ENCODE measurements at places on chromosomes 12 and 14. TPM values are rescaled to one million over a fixed set of nuclear protein-coding genes. Genes with fewer than 3 reads are reported as not detected.

Gene AKAP5
- 0.72 TPM for total RNA-seq

Gene BMP4
- 2.8 TPM for total RNA-seq

Gene TMEM106C
- 63.9 TPM for total RNA-seq

Gene MANSC4
- not detected for total RNA-seq

Gene MAP3K9
- total RNA-seq = 0.28 TPM

Gene RNASE3
- not detected for total RNA-seq

Gene L2HGDH
- total RNA-seq = 5.0 TPM

GRCh38 chr14:37116933-37117849 is 55.2 kb downstream of the SLC25A21 start:
- H3K36me3 ChIP-seq = no peaks in the 10 kb centered on the region
- H3K27ac ChIP-seq = no peak overlapping the region
- H3K27me3 ChIP-seq = no peaks in the 10 kb centered on the region
- peaks cover 2% of the 10 kb centered on the region for H3K4me1 ChIP-seq

- H3K4me1 ChIP-seq = no peaks in the 10 kb centered on the region
- peaks cover 3% of the 10 kb centered on the region for H3K27me3 ChIP-seq
- no peaks in the 10 kb centered on the region for H3K36me3 ChIP-seq
- DNase-seq = no peak
These were observed 9.9 kb downstream of the DHRS2 start for GRCh38 chr14:23645812-23646647.

DNA sequence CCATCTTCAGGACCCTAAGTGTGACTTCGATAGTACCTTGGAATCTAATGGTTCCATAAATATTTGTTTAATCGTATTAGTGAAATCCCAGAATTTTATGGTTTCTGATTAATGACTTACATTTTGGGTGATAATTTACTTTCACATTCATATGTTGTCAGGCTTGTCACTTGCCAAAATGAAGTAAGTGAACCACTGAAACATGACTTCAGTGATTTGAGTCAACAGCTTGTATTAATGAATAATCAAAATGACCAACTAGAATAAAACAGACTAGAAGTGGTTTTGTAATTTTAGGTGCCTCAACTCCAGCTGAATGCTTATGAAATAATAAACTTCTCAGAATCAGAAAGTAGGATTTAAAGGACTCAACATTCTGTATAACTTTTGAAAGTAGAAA is 517.1 kb downstream of the PRKD1 start:
- no peaks in the 10 kb centered on the region for H3K4me1 ChIP-seq
- no peaks in the 10 kb centered on the region for H3K36me3 ChIP-seq

DNA sequence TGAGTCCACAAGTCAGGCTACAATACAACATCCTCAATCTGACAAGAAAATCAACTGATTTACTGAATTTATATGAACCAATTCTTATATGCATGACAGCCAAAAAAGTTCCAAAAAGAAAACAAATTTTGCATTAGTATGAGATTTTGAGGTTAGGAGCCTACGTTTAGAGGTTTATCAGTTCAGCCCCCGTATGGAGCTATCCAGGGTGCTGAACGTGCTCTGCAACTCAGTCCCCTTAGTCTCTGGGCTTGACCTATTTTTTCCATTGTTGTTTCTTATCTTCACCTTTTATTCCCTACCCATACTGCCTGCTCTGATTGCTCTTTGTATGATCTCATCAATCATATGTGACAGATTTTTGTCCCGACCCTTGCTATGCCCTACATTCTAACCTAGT is 693.0 kb downstream of the NRXN3 start:
- no peaks in the 10 kb centered on the region for H3K36me3 ChIP-seq
- no peak overlapping the region for H3K27ac ChIP-seq
- H3K27me3 ChIP-seq = no peaks in the 10 kb centered on the region
- no peaks in the 10 kb centered on the region for H3K4me1 ChIP-seq

GRCh38 chr14:95255487-95255886 is 64.2 kb downstream of the CLMN start:
- H3K27me3 ChIP-seq = no peaks in the 10 kb centered on the region
- DNase-seq = peak; percentile 1
- H3K4me1 ChIP-seq = no peaks in the 10 kb centered on the region

- no peak for DNase-seq
- no peaks in the 10 kb centered on the region for H3K27me3 ChIP-seq
- no peak overlapping the region for H3K27ac ChIP-seq
- H3K4me1 ChIP-seq = peaks cover 2% of the 10 kb centered on the region
- peaks cover 44% of the 10 kb centered on the region for H3K36me3 ChIP-seq
These were observed 15.3 kb downstream of the TSFM start for GRCh38 chr12:57797933-57798332.

- no peak overlapping the region for H3K27ac ChIP-seq
- H3K27me3 ChIP-seq = no peaks in the 10 kb centered on the region
- H3K4me3 ChIP-seq = no peak overlapping the region
- no peak for DNase-seq
- H3K36me3 ChIP-seq = no peaks in the 10 kb centered on the region
- H3K4me1 ChIP-seq = no peaks in the 10 kb centered on the region
These were observed 22.0 kb downstream of the GPR65 start for GRCh38 chr14:88026890-88027289.

DNA sequence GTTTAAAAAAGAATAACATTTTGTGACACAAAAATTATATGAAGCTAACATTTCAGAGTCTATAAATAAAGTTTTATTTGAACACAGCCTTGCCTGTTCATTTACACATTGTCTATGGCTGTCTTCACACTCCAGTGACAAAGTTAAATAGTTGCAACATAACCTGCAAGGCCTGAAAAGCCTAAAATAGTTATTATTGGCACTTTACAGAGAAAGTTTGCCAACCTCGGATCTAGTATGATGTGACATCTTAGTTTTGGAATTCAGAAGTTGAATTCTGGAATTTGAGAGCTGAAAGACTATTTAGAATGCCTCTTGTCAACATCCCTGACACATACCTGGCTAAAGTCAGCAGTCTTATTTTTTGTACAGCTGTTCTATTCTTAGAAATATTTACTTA is 68.3 kb downstream of the DYRK2 start:
- H3K4me3 ChIP-seq = no peak overlapping the region
- peak; percentile 52 for DNase-seq
- no peak overlapping the region for H3K27ac ChIP-seq

DNA sequence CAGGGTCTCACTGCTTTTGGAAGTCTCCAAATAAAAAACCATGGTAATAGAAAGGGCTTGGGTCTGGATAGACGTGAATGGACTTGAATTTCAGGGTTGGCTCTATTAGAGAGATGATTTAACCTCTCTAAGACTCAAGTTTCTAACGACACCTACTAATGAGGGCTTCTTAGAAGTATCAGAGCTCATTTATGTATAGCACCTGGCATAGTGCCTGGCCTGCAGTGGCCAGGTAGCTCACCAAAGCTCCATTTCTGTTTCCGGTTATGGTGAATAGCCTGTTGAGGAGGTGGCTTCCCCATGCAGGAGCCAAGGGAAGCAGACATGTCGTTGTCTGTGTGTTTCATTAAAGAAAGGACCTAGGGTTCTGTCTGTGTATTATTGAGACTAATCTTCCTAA is 108.6 kb downstream of the ETV6 start:
- DNase-seq = no peak
- H3K27ac ChIP-seq = peak overlapping the region; percentile 92
- peaks cover 13% of the 10 kb centered on the region for H3K36me3 ChIP-seq
- no peaks in the 10 kb centered on the region for H3K27me3 ChIP-seq

DNA sequence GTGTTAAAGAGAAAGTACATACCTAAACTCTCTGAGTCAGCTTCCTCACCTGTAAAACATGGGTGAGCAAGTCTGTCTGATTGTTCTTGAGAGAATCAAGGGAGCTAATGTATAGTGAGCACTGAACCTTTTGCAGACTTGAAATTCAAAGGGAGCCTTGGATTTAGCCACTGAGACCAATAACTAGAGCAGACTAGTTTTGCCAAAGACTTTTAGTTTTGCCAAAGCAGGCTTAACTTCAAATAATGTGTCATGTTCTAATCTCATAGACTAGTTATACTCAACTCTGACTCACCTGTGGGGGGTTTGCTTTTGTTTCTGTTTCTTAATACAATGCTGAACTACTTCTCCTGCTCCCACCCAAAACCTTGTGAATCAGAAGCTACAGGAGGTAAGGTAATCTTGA is 123.7 kb downstream of the SLC25A21 start:
- no peaks in the 10 kb centered on the region for H3K27me3 ChIP-seq
- no peak overlapping the region for H3K27ac ChIP-seq
- no peaks in the 10 kb centered on the region for H3K4me1 ChIP-seq
- DNase-seq = peak; percentile 20
- H3K36me3 ChIP-seq = no peaks in the 10 kb centered on the region

DNA sequence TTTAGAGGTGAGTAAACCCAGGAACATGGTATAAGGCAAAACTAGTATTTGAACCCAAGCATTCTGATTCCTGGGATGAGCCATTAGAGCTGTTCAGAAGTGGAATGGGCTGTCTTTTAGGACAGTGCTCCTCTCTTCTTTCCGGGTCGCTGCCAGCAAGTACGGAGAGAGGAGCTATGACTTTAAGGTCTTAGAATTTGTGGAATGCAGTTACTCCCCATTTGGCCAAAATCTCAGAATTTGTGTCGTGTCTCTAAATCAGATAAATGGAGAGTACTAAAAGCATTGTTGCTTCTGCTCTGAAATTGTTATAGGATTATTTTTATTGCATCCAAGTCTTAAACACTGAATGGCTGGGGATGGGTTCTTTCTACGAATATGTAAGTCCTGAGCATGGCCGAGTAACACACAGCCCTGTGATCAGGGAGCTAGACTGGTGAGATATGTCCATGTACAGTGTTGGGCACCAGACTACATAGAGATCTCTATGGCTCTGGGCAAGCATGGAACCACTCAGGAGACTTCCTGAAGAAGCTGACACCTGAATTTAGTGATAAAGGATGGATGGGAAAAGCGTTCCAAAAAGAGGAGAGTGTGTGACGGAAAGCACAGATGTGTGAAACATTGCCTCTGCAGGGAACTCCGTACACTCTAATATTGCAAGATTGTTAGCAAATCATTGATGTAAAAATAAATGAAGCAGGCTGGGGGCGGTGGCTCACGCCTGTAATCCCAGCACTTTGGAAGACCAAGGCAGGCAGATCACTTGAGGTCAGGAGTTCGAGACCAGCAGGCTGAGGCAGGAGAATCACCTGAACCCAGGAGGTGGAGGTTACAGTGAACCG is 184.7 kb downstream of the SRGAP1 start:
- peak overlapping the region; percentile 35 for H3K27ac ChIP-seq
- H3K36me3 ChIP-seq = peaks cover 10% of the 10 kb centered on the region
- peaks cover 16% of the 10 kb centered on the region for H3K4me1 ChIP-seq
- H3K27me3 ChIP-seq = no peaks in the 10 kb centered on the region
- DNase-seq = peak; percentile 52

DNA sequence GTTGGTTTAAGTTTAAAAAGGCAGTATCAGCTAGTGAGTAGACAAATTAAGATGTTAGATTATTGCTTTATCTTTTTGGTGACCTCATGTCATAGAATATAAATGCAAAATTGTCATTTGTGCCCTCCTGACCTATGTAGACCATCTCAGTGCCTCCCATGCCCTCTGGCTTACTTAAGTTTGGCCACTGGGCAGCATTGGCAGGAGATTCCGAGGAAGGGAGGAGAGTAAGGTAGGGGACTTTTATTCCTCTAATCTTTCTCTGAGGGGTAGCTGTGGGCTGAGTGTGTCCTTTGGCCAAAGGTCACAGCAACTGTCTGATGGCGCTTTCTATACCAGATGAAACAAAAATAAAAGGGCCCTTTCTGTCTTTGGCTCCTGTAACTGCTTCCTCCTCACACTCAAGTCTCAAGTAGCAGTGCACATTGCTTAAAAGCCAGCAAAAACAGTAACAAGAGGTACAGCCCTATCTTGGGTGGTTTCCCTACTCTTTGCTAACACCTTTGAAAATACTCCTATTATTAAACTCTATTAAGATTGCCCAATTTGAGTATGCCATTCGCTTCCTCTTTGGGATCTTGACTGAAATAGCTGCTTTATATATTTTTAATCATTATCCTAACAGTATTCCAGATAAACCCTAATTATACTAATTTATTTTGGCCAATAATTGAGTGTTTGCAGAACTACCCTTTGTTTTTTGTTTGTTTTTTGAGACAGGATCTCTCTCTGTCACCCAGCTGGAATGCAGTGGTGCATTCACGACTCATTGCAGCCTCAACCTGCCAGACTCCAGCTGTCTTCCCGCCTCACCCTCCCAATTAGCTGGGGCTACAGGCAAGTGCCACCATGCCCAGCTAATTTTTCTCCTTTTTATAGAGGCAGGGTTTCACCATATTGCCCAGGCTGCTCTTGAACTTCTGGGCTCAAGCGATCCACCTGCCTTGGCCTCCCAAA is 56.5 kb upstream of the KCNH3 start:
- no peak overlapping the region for H3K27ac ChIP-seq
- H3K4me3 ChIP-seq = no peak overlapping the region
- peaks cover 7% of the 10 kb centered on the region for H3K36me3 ChIP-seq
- peak; percentile 39 for DNase-seq
- no peaks in the 10 kb centered on the region for H3K27me3 ChIP-seq
- peaks cover 6% of the 10 kb centered on the region for H3K4me1 ChIP-seq

DNA sequence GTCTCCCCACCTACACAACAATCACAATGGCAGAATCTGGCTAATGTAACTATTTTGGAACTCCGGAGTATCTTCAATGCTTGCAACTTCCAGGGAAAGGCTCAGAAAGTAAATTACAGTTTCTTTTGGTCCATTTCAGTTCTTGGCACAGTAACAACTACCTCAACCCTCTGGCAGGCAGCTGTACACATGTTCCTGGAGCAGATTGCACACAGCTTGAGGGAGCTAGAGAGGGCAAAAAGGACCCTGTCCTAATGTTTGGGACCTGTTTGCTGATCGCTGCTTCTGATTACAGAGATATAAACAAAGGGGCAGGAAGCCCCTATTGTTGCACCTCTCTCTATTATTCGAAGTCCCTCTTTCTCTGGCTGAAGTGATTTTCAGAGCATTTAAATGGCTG is 35.2 kb upstream of the SLC38A1 start:
- H3K27ac ChIP-seq = no peak overlapping the region
- H3K4me1 ChIP-seq = no peaks in the 10 kb centered on the region
- H3K27me3 ChIP-seq = no peaks in the 10 kb centered on the region
- no peaks in the 10 kb centered on the region for H3K36me3 ChIP-seq
- peak; percentile 12 for DNase-seq

GRCh38 chr14:77459072-77459723 is 1.3 kb downstream of the AHSA1 start:
- H3K4me3 ChIP-seq = peak overlapping the region; percentile 60
- H3K4me1 ChIP-seq = peaks cover 3% of the 10 kb centered on the region
- DNase-seq = peak; percentile 77
- H3K27ac ChIP-seq = no peak overlapping the region

GRCh38 chr12:100567945-100568344 is 5.5 kb upstream of the GAS2L3 start:
- H3K27me3 ChIP-seq = peaks cover 2% of the 10 kb centered on the region
- no peak for DNase-seq
- H3K27ac ChIP-seq = no peak overlapping the region
- no peaks in the 10 kb centered on the region for H3K36me3 ChIP-seq

Data from IMR-90 (cell line).